Spleen (tissue), 13 donors: ENCODE measurements at places on chromosomes 4 and X.

DNA sequence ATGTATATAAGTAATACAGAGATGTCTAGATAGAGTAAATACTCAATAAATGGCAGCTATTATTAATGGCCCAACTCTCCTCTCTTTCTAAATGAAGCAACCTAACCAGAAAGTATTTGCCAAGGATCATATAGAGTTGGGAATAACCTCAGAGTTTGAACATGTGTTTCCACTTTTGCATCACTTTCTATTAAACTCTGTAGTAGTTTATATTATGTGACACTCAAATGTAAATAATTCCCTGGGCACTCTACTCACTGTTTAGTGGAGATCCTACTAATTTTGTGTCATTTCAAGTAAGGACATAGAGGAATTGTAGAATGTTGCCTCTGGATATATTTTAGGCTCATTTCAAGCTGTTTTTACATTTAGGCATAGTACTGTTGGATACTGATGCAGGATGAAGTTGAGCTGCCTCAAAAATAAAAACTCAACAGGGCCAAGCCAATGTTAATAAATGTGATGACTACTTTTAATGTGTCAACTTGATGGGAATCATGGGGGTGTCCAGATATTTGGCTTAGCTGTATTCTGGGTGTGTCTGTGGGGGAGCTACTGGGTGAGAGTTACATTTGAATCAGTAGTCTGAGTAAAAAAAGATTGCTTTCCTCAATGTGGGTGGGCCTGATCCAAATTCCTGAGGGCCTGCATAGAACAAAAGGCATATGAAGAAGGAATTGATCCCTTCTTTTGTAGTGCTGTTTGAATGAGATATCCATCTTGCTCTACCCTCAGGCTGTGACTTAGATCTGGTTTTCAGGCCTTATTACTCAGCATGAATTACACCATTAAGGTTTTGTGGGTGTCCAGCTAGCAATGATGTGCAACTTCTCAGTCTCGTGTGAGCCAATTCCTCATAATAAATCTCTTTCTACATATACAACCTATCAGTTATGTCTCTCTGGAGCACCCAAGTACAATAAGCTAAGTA is 1368.2 kb downstream of the STIM2 start:
- H3K27ac ChIP-seq = no peak overlapping the region
- H3K4me1 ChIP-seq = no peaks in the 10 kb centered on the region
- no peak for DNase-seq

DNA sequence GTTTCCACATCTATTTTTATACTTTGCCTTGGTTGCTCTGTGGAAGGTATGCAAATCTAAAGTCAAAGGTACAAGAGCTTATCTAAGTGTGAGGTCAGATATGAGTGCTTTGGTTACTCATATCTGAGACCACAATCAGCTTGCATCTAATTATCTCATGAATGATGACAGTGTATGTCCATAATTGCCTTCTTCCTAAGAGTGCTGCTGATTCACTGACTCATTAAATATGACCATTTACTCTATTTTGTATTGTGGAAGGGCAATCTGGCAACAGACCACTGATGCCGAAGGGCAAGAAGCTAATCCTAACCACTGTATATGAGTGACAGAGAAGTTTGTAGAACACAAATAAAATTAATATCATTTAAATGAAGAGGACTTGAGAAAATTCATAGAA is 1190.2 kb upstream of the AGA start:
- H3K27me3 ChIP-seq = no peaks in the 10 kb centered on the region
- H3K4me1 ChIP-seq = no peaks in the 10 kb centered on the region
- no peaks in the 10 kb centered on the region for H3K36me3 ChIP-seq
- no peak for DNase-seq
- no peak overlapping the region for H3K27ac ChIP-seq

DNA sequence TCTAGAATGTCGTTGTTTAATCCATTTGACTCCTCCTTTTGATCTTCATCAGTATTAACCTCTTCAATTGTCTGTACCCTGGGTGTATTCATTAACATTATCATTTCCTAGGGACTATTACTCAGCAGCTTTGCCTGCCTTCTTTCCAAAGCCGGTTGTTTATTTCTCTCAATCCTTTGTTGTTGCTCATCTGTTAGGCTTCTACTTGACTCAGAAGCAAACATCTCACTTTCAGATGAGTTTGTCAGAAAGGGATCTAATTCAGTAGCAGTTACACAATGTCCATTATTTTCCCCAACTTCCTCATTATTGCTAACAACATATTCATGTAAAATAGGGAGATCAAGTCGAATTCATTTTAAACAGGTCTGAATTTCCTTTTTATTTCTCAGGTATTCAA is 22.1 kb upstream of the HSD17B10 start:
- H3K4me3 ChIP-seq = no peak overlapping the region
- H3K4me1 ChIP-seq = no peaks in the 10 kb centered on the region
- no peak for DNase-seq

- no peak overlapping the region for H3K27ac ChIP-seq
- no peak for DNase-seq
- no peaks in the 10 kb centered on the region for H3K27me3 ChIP-seq
Measured at GRCh38 chr4:64614276-64614675, 205.0 kb upstream of the TECRL start.

- H3K27ac ChIP-seq = no peak overlapping the region
- H3K27me3 ChIP-seq = no peaks in the 10 kb centered on the region
- H3K36me3 ChIP-seq = no peaks in the 10 kb centered on the region
- no peaks in the 10 kb centered on the region for H3K4me1 ChIP-seq
- DNase-seq = no peak
Measured at GRCh38 chr4:20809812-20810211, 109.6 kb downstream of the PACRGL start.

GRCh38 chr4:48727666-48728459 is 52.2 kb downstream of the FRYL start:
- no peak for DNase-seq
- H3K4me3 ChIP-seq = no peak overlapping the region
- H3K27ac ChIP-seq = no peak overlapping the region
- H3K36me3 ChIP-seq = no peaks in the 10 kb centered on the region
- no peaks in the 10 kb centered on the region for H3K27me3 ChIP-seq
- peaks cover 7% of the 10 kb centered on the region for H3K4me1 ChIP-seq

- no peaks in the 10 kb centered on the region for H3K36me3 ChIP-seq
- no peak for DNase-seq
- peaks cover 7% of the 10 kb centered on the region for H3K27me3 ChIP-seq
- H3K4me3 ChIP-seq = no peak overlapping the region
- H3K27ac ChIP-seq = no peak overlapping the region
- H3K4me1 ChIP-seq = no peaks in the 10 kb centered on the region
Measured at GRCh38 chrX:43556207-43556606, 99.9 kb upstream of the MAOA start.

DNA sequence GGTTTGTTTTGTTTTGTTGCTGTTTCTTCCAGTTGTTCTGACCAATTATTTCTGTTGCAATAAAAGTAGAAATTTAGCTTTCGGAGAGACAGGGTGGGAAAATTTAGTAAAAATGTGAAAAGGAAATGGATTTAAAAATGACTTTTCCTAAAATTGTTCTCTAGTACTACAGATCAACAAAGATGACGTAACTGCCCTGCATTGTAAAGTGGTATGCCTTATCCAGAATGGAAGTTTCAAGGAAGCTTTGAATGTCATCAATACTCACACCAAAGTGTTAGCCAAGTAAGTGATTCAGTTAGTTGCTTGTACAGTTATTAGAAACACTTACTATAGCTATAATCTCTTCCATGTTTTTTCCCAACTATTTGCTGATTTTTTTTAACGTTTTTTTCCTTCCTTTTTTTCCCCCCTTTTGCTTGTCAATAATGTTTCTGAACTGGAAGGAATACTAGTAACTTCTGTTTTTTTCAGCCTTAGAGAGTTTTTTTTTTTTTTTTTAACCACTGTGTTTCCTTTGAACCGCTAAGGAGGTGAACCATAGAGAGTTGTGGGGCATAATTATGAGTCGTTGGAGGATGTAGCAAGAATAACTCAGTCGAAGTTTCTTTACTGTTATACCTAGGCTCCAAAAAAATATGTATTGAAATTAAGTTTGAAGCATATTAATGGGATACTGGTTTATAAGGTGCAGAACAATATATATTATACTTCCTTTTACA is 2.2 kb downstream of the SRP72 start:
- peaks cover 30% of the 10 kb centered on the region for H3K4me1 ChIP-seq
- no peaks in the 10 kb centered on the region for H3K36me3 ChIP-seq
- no peak overlapping the region for H3K27ac ChIP-seq
- no peak for DNase-seq

DNA sequence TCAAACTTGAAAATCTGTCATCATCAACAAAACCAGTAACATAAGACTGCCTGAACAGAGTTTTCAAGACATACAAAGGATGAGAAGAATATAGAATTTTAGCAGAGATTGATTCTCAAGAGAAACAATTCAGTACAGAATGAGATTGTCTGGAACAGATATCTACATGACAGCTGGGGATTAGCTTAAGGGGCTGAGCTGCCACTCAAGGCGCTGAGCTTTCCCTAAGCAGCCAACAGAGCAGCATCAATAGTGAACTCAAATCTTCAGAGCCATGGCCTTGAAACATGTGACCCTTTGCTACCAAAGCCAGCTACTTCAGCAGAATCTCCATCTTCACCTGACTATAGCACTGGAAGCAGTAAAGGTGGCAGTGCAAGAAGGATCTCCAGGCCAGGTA is 24.3 kb upstream of the PCDH10 start:
- H3K27ac ChIP-seq = no peak overlapping the region
- no peaks in the 10 kb centered on the region for H3K36me3 ChIP-seq
- H3K4me3 ChIP-seq = no peak overlapping the region
- H3K4me1 ChIP-seq = no peaks in the 10 kb centered on the region
- DNase-seq = no peak

DNA sequence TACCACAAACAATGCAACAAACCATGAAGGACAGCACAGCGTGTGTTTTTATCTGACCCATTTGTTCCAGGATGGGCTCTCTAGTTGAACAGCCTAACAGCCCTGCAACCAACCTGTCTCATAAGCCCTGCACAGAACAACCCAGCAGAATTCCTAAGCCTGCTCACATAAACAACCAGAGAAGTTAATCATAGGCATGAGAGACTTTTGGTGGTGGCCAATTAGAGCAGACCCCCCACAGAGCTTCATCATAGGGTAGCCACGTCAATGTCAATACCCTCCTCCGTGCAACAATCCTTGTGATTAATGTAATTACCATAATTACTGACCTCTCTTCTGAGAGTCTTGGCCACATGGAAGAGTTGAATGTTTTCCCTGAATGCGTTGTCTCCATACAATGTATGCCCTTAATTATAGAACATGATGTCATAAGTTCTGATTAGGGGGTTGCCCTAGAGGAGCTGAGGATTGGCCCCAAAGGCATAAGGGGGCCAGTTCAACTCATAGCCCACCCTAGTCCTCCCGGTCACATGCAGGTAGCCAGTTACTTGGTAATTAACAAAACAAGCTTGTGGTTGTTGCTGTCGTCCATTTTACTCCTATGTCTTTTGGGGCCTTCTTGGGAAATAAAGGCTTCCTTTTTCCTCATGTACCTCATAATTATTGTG is 92.7 kb downstream of the SYNPO2 start:
- no peaks in the 10 kb centered on the region for H3K36me3 ChIP-seq
- H3K27ac ChIP-seq = no peak overlapping the region
- H3K4me3 ChIP-seq = no peak overlapping the region
- no peaks in the 10 kb centered on the region for H3K27me3 ChIP-seq

GRCh38 chr4:64417974-64418373 is 8.7 kb upstream of the TECRL start:
- H3K36me3 ChIP-seq = no peaks in the 10 kb centered on the region
- H3K27ac ChIP-seq = no peak overlapping the region
- no peak overlapping the region for H3K4me3 ChIP-seq

DNA sequence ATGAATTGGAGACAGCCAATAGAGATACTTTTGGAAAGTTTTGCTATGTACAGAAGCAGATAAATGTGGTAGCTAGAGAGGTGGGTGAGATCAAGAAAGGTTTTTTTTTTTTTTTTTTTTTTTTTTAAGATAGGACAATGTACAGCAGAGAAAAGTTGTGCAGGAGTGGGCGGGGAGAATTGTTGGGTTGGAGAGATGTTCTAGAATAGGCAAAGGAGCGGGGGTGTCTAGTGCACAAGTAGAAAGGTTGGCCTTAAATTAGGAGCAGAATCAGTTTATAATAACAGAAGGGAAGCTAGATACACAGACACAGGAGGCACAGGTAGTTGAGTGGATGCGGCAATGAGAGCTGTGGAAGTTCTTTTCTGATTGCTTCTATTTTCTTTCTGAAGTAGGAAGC is 66.2 kb upstream of the PGK1 start:
- no peaks in the 10 kb centered on the region for H3K27me3 ChIP-seq
- no peaks in the 10 kb centered on the region for H3K4me1 ChIP-seq
- peaks cover 57% of the 10 kb centered on the region for H3K36me3 ChIP-seq

DNA sequence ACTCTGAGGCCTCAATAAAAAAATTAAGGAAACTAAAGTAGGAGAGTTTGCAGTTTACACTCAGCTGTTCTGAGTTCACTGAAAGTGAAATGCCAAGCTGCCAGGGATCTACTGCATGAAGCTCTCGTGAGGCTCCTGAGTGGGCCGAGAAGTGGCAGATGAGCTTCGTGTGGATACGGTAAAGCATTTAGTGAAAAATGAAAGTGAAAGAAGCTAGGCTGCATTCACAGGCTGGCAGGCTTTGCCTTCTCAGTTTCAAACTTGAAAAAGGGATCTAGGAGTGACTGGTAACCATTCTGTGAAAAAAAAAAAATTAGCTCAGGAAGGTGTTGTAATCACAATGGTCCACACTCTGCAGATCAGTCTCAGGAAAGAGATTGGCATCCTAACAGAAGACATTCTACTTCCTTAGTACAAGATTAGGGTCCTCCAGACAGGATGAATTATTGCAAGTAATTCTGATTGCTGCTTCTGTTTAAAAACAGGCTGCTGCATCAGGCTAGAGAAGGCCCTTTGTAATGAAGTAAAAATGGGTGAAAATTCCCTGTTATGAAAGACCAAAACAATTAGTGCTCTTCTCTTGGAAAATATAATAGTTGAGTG is 679.9 kb downstream of the RPA4 start:
- peak overlapping the region; percentile 70 for H3K27ac ChIP-seq
- H3K4me1 ChIP-seq = peaks cover 20% of the 10 kb centered on the region
- H3K27me3 ChIP-seq = no peaks in the 10 kb centered on the region
- DNase-seq = peak; percentile 80

DNA sequence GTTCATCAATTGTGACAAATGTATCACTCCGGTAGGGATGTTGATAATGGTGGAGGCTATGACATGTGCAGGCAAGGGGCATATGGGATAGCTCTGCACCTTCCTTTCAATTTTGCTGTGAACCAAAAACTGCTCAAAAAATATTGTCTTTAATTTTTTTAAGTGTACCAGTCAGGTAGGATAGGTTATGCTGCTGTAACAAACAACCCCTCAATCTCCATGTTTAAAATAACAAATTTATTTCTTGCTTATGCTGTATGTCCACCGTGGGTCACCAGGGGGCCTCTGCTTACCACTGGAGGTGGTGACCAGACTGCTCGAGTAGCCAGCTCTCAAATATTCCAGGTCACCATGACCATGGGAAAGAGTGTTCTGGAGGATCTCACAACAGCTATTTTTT is 23.4 kb upstream of the MSX1 start:
- no peak overlapping the region for H3K4me3 ChIP-seq
- no peak overlapping the region for H3K27ac ChIP-seq
- H3K36me3 ChIP-seq = no peaks in the 10 kb centered on the region
- H3K4me1 ChIP-seq = peaks cover 6% of the 10 kb centered on the region
